Activated CD4-positive, CD25-positive, alpha-beta regulatory T cell treated with anti-CD3 and anti-CD28 coated beads, Interleukin-2, amount 50 U/mL, for 16 hours (primary cell): ENCODE measurements at places on chromosomes 2 and 18.

DNA sequence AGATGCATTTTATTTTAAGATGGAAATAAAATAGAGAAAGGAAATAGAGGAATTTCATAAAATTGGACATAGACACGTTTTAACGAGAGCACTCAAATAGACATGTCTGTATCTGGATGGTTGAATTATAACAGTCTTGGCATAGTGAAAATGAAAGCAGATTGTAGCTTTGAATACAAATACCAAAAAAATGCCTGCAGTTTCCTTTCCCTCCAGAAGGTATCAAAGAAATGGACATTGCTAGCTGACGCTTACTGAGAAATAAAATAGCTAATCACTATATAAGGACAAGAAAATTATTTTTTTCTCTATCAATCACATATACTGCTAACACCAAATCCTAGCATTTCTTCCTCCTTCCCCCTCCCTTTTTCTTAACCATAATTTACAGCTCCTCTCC lies 11.4 kb upstream of the MAPRE2 start:
- no peak for DNase-seq

DNA sequence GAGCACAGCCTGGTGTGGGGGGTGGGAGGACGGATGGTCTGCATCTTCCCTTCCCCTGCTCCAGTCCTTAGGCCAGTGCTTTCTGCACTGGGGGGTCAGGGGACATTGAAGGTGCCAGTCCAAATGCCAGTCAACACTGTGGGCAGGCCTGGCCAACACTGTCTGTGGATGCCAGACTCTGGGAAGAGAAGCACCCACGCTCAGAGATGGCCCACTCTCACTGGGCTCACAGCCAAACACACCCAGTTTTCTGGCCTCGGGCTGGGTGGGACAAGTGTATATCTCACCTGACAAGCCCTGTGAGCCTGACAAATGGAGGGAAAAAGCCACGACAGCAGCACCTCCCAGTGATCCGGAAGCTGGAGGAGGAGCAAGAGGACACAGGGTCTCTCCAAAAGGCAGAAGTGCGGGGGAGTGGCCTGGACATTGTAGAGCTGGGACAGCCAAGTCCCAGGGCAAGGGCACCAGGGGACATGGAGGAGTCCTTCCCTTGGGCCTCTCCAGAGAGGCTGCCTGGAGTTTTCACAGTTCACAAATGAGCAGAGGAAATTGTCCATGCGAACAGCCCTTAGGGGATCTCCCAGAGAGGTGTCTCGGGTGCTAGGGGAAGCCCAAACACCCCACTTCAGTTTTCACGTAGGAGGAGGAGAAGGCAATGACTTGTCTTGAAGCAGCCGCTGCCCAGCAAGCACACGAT lies 79.3 kb downstream of the SDC1 start:
- DNase-seq = no peak

DNA sequence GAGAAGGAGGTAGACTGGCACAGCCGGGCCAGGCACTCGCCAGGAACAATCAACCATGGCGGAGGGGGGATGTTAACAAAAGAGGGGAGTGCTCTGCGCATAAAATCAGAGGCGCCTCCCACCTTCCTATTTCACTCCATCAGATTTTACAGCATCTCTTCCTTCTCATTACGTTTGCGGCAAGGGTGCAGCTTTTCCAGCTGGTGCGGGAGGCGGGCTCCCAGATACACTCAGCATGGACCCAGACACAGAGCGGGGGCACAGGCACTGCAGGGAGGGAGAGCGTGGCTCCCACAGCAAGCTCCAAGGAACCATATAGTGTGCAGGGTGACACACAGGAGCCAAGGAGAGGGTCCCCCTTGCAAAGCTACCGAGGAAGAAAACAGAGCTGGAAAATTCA lies 176.3 kb downstream of the EIPR1 start:
- no peak for DNase-seq

DNA sequence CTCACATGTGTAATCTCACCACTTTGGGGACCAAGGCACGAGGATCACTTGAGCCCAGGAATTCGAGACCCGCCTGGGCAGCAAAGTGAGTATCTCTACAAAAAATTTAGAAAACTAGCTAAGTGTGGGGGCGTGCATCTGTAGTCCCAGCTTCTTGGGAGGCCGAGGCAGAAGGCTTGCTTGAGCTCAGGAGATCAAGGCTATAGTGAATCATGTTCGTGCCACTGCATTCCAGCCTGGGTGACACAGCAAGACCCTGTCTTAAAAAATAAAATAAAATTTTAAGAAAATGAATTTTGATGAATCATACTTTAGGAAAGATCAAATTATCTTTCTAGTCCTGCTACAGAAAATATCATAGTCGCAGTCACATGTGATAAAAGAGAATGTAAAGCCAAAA lies 46.9 kb downstream of the CABYR start:
- no peak for DNase-seq

DNA sequence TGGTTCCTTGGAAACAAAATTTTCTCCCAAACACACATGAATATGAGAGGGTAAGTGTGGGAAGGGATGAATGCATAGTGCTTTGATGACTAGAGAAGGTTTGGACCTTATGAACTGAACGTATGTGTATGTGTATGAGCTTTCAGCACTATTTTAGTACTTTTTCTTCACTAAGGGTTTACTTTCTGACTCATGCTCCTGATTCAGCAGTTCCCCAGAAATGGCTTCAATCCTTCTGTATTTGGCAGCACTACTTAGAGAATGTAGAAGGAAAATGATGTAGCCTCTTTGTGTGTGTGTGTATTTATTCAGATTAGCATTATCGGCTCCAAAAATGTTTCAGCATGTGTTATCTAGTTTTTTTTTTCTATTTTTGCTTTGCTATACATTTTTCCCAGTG lies 22.2 kb downstream of the KCNJ3 start:
- DNase-seq = no peak

DNA sequence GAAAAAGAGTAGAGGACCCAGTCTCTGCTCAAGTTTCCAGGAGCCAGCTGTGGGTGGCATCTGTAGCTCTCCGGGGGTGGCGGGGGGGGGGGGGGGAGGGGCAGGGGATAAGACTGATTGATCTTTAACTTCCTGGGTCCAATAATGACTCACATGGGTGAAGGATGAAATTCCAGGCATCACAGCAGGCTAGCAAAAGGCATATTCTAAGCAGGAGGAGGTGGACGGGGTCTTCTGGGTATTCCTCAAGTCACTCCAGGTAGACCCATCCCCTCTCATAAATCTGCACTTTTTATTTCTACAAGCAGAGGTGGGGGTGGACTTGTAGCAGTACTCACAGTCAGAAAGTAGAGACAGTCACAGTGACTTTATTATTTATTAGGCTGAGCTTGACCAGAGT lies 85.5 kb upstream of the TMEM247 start:
- DNase-seq = no peak

GRCh38 chr2:62611854-62612253 lies 93.7 kb upstream of the EHBP1 start:
- no peak for DNase-seq

- DNase-seq = no peak
Measured at GRCh38 chr2:17540093-17540812, at the start of gene VSNL1. VSNL1 (plus strand) TSS chr2:17540696; CDS start chr2:17592075, 51,379 bp downstream.

DNA sequence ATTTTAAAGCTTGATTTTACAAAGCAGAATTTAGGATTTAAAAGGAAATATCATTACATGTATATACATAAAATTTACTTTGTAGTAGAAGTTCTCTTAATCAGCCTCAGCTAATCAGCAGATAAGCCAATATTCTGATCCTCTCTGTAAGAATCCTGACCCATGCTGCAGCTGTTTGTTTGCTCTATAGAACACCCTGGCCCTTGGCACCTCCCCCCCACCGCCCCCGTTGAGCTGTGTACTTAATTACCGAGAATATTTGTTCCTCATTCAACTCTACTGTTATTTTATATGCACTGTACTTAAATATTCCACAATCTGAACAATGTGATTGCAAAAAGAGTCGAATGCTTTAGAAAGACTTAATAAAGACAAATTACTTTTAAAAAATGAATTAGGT lies 98.0 kb downstream of the EVA1A start:
- DNase-seq = no peak

DNA sequence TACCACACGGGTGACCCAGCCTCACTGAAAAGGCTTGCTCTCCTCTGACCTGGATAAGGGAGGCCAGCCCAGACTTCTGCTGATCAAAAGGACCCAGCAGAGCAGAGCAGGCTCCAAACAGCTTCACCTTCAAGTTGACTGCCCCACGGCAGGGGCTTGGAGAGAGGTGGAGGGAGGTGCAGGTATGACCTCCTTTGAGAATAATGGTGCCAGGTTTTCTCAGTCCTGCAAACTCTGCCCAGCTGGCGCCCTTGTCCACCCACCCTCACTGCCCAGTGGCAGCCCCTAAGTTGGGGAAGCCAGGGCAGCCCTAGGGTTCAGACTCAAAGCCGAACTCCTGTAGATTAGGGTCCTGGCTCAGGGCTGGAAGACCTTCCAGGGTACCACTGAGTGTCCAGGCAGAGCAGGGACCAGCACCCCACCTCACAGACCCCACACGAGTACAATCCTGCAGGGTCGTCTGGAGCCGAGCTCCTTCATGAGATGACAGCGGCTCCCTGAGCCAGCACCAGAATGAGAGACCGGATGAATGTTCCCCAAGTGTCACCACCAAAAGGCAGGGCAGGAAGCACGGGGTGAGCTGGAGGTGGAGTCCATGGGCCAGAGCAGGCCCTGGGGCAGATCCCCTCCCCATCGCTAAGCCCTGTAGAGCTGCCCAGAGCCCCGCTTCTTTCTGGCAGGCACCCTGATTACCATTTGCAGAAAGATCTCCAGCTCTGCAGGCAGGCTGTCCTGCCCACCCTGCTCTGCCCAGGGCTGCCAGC lies 3.6 kb upstream of the GPC1 start:
- no peak for DNase-seq

DNA sequence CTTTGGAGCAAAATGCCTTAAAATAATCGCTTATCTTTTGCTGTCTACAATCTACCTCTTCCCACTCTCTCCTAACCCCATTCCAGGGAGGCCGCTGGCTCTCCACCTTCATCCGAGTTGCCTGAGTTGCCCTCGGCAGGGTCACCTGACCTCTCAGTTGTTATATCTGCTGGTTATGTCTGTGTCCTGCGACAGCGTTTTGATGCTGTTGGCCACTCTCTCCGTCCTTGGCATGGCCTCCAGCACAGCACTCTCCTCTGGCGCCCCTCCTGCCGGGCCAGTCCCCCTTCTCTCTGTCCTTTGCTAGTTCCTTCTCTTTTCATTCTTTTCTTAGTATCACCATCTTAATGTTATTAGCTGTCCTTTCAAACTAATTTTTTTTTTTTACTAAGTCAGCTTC lies 41.6 kb downstream of the TRAF3IP1 start:
- DNase-seq = no peak

DNA sequence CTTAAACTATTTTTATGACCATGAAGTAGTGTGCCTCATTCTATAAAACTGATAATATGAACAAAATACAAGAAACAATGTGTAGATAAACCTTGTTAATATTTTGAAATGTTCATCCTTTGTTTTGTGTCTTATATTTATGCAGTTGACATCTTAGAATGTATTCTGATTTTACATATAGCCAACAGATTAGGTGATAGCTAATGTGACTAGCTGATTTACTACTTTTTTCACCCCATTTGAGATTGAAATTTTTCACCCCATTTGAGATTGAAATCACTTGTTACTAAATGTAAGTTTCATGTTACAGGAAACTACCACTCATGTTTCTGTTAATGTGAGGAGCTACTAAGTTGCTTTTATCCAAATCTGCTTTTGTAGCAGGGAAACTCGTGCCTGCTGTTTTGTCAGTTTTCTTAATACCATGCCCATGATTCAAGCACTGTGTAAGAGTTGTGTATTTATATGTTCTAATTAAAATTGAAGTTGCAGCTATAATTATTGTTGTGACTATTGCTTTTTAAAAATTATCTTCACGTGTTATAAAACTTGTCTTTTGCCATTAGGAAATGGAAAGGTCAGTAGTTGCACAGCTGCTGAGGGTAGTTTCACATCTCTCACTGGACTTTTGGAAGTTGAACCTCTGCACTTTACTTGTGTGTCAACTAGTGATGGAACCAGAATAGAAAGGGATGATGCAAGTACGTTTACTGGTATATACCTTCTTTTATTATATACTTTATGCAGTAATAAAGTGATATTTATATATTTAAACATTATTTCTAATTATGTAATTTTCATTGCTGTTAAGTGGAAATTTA lies 96.6 kb downstream of the BIRC6 start:
- no peak for DNase-seq

GRCh38 chr18:74128159-74128558 lies 19.5 kb downstream of the FBXO15 start:
- no peak for DNase-seq

DNA sequence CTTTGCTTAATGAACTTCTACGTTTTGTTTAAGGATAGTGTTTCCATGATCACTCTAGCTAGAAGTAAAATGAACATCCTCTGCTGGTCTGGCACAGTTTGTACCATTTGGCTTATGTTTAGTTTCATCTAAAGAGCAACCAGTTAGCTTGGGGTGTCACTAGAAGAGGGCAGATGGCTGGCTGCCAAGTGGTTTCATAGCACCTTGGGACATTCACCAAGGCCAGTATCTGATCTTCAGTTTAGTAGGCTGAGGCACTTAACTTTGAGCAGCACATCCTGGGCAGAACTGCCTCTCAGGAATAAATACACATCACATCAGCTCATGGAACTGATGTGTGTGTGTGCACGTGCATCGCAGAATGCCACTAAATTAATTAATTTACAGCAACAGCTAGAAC lies 68.4 kb downstream of the NXPH2 start:
- DNase-seq = no peak

GRCh38 chr2:104434318-104434792 lies 419.6 kb upstream of the POU3F3 start:
- no peak for DNase-seq

GRCh38 chr2:30252723-30253701 lies 21.7 kb downstream of the LBH start:
- peak; percentile 40 for DNase-seq

DNA sequence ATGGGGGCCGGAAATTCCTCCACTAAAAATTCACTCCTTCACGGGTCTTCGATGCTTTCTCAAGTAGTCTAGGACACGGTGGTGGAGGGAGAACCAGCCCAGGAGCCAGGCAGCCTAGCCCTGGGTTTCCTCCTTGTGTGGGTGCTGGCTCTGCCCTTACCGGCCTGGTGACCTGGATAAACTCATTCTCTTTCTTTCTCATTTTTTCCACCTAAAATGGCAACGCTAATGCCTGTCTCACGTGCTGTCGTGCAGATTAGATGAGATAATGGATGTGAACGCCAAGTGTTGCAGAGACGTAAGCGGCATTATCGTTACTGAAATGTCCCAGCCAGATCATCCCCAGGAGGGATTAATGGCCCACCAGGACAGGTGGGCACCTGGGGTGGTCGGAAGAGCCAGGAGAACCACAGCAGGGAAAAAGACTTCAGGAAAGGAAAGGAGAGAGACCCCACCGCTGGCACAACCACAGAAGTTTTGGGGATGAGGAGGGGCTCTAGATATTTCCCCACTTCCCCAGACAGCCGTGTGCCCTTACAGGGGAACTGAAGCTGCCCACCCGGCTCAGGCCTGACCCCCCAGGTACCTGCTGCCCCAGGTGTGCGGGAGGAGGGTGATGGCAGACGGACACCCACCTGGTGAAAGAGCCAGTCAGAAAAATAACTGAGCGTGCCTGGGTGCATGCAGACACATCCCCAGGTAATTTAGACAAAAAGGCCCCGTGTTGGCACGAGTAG lies 100.8 kb upstream of the ASAP2 start:
- DNase-seq = no peak

GRCh38 chr18:1488957-1489356 lies 584.3 kb downstream of the ADCYAP1 start:
- no peak for DNase-seq
